Fibroblast of skin of abdomen (primary cell): ENCODE measurements at places on chromosomes 2 and 18.

DNA sequence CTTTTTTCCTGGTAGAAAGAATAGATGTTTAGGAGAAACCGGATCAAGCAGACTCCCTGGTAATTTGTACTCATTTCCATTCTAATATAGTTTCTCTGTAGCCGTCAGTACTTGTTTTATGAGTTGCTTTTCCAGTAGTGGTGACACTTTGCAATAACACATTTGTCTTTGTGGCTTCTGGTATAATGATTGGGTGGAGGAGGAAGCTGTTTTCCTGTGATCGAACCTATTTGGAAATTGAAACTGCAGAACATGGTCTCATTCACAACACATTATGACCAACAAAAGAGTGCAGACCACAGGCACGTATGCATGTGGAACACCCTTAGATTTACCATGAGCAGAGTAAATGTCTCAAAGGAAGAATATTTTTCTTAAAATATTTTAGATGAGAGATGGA lies 7.6 kb upstream of the SERPINB12 start:
- no peak for DNase-seq

GRCh38 chr2:28084564-28084963 lies 194.0 kb downstream of the BABAM2 start:
- peak; percentile 51 for DNase-seq

- DNase-seq = no peak
Observed at GRCh38 chr2:69292256-69292655, 94.8 kb downstream of the GFPT1 start.

DNA sequence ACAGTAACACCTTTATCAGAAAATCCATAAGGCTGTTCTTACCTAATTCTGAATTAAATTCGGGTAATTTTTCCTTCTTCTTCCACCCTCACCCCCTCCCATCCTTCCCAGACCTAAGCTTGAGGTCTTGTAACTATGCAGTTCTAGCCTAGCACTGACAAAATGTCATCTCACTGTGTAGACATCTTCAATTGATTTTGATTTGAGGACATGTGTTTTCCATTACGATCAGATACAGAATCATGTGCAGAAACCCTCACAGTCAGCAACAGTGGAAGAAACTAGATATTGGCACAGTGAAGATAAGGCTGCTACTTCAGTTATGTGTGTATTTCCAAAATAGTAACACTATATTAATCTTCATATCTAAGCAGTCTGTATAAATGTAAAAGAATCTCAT lies 244.6 kb downstream of the THSD7B start:
- DNase-seq = no peak

GRCh38 chr18:77899972-77900754 lies 650.5 kb downstream of the GALR1 start:
- DNase-seq = peak; percentile 30
